Stimulated activated CD8-positive, alpha-beta memory T cell treated with anti-CD3 and anti-CD28 coated beads, Interleukin-4, amount 100 ng/mL, for 4 hours (primary cell): ENCODE measurements at places on chromosomes 4 and X.

- DNase-seq: no peak
Measured at GRCh38 chrX:1062351-1062750, 150.1 kb downstream of the CRLF2 start.

DNA sequence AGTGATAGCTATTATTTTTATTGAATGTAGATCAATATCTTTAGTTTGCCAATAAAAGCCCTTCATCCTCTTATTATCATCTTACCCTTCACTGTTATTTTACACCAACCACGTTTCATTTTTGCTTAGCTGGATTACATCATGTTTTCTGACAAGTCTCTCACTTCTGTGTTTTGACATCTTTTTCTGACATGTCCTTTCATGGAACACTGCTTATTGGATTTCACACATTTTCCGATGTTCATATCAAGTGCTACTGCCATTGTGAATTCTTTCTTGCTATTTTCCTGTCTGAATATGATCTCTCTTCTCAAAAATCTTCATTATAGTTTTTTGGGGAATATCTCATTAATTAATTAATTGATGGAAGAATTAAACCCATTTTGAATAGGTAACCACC lies 48.5 kb upstream of the AGA start:
- no peak for DNase-seq

GRCh38 chr4:185190306-185190856 lies 13.4 kb downstream of the CFAP97 start:
- DNase-seq: no peak

- DNase-seq: no peak
Measured at GRCh38 chrX:652341-652741, 21.8 kb downstream of the SHOX start.

GRCh38 chr4:107743532-107743931 lies 23.5 kb upstream of the PAPSS1 start:
- no peak for DNase-seq

DNA sequence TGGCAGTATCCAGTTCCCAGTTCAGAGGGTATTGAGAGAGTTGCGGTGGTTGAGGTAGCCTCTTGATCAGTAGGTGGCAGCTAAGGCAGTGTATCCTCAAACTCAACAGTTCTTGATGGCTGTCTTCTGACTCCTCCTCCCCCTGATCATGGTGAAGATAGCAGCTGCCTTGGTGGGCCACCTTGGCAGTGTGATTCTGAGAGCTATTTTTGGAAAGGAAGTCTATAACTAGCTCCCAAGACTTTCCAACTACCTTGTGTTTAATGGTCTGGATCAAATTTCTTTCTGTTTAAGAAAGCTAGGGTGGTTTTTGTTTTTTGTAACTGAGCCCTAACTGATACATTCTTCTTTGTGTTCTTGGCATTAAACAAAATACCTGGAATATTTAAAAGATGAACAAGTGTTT lies 10.5 kb upstream of the TBC1D19 start:
- no peak for DNase-seq
